ENCODE measurements at places on chromosomes 5 and 9.

DNA sequence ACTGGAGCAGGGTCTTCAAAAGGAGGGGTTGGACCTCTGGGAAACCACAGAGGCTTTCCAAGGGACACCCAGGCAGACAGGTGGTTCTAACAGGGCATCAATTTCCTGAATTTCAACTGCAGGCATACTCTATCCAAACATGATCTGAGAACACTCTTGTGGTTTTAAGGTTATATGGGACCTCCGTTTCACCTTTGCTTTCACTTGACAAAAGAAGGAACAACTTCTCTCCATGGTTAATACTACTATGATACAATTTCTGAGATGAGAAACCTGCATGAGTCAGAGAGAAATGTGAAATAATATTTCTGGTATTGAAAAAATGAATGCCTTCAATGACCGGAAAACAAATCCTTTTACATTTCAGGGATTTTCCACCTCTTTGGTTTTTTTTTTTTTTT is 28.0 kb upstream of the ERAP1 start:
- no peak for DNase-seq

DNA sequence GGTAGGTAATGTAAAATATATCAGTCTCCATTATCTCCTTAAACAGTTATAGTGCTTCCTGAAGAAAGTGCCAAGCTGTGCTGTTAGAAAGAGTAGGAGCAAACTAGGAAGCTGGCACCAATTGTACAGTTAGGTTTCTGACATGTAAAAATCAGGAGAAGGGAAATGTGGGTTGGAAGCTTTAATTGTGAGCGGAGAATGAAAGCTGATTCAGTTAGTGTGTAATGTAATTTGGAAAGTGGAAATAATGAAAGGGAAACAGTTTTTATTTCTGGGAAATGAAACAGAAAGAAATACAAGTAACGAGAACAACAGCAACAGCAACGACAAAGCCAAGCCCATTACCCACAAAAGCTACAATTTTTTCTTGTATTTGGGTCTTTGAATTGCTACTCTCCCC is 48.8 kb upstream of the JAK2 start:
- DNase-seq: no peak

DNA sequence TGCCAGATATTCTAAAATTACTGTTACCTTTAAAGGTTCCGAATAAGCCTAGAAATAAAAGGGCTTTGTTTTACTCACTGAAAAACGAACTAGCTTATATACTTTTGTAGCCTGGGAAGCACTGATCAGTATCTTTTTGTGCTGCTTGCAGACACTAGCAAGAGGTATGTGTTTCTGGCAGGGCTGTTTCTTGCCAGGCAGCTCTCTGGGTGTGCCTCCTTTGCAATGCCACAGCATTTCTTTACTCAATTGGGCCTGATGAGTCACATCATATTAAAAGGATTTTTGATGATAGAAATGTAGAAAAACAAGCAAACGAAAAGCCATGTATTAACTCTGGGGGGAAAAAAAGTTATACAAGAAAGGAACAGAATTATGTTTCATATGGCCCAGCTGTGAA is 35.6 kb downstream of the CD180 start:
- no peak for DNase-seq

- DNase-seq: no peak
Observed at GRCh38 chr5:131220566-131220965, 43.3 kb upstream of the CDC42SE2 start.

DNA sequence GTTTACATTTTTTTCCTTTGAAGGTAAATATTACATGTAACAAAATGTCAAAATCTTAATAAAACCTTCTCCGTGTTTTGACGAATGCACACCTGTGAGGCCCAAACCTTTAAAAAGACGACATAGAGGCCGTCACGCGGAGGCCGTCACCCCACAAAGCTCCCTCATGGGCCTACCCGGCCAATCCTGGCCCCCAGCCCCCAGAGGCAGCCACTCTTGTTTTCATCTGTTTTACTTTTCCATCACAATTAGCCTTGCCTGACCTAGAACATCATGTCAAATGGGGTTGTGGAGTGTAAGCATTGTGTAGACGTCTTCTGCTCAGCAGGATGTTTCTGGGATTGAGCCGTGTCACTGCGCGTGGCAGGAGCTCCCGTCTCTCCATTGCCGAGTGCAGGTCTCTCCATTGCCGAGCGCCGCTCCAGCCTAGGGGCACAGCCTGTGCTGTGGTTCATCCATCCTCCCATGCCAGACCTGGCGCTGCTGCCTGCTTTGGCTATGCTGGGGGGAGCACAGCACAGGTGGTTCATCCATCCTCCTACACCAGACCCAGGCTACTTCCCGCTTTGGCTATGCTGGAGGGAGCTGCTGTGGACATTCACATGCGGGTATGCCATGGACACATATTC is 52.2 kb upstream of the IRX4 start:
- DNase-seq: no peak

GRCh38 chr5:177405312-177405711 is 4.1 kb downstream of the F12 start:
- no peak for DNase-seq

DNA sequence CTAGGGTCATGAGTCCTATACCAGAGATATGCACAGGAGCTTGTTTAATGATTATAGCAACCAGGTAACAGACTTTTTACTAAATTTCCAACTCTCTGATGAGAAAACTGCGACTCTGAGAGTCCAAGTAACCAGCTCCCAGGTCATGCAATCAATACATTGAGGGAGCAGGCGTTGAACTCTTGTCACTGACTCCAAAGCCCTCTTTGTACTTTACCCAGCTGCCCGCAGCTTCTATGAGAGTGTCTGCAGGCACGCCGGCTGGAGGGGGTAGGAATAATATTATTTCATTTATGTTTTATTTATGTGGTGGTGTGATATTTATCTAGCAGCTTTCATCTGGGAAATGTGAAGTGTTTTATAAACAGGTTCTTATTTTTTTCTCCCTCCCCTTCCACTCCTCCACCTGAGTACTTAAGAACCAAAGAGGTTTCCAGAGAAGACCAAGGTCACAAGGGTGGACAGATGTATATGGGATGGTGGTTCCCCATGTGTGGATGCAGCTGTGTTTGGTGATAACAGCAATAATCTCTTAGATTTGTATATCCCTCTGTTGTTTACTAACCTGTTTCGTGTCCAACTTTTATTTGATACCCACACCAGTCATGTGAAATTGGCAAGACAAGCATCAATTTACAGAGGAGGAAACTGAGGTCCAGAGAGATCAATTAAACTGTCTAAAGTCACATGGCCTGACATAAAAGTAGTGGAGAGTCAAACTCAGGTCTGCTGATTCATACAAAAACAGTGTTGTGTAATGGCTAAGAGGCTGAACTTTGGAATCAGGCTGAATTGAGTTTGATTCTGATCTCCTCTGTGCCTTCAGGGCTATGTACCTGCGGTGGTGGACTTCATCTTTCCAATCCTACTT is 140.2 kb upstream of the TRIM32 start:
- no peak for DNase-seq

DNA sequence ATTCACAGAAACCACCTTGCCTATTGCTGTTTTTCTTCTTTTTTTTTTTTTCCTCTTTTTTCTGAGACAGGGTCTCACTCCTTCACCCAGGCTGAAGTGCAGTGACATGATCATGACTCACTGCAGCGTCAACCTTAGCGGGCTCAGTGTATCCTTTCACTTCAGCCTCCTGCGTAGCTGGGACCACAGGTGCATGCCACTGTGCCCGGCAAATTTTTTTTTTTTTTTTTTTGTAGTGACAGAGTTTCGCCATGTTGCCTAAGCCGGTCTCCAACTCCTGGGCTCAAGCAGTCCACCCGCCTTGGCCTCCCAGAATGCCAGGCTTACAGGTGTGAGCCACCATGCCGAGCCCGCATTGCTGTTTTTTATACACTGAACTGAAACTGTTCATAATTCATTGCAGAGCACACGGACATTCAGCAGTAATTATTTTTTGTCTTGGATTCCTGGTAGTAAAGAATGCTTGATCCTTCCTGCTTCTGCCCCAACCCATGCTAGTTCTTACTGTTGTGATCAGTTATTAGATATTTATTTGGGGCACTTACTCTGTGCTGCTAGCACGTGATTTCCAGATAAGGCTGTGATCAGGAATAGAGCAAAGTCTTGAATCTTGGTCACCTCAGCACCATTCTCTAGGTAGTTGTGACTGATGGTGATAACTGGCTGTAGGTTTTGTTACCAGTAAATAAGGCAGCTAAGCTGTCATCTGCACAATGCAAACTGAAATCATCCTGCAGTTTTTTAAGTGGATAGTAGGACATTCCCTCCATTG is 14.0 kb downstream of the MAP3K1 start:
- peak; percentile 55 for DNase-seq

All from activated T-helper 9 cell treated with anti-CD3 and anti-CD28 coated beads, Interleukin-2, amount 50 U/mL, for 16 hours (primary cell).